ENCODE measurements at places on chromosomes 12 and 14. TPM values are rescaled to one million over a fixed set of nuclear protein-coding genes. Genes with fewer than 3 reads are reported as not detected.

Gene CLEC4D
- total RNA-seq = not detected

Gene TUBA1B
- total RNA-seq = 451 TPM

Gene ASPG
- 0.79 TPM for total RNA-seq

Gene RAD51AP1
- 5.4 TPM for total RNA-seq

Gene SIX6
- total RNA-seq = not detected

Gene PROX2
- total RNA-seq = not detected

Gene ALG10B
- total RNA-seq = 2.9 TPM

Gene MLF2
- 212 TPM for total RNA-seq

Gene RDH12
- not detected for total RNA-seq

Gene RBP5
- 0.39 TPM for total RNA-seq

Gene A2M
- total RNA-seq = not detected

Gene ADGRD1
- not detected for total RNA-seq

Gene PMCH
- not detected for total RNA-seq

Gene KLHL42
- 31.0 TPM for total RNA-seq

Gene C3AR1
- not detected for total RNA-seq

Gene PARP11
- 11.1 TPM for total RNA-seq

Gene ASIC1
- 0.65 TPM for total RNA-seq

Gene OR4K13
- not detected for total RNA-seq

Gene GPX2
- not detected for total RNA-seq

Gene RAN
- 403 TPM for total RNA-seq

Gene MIP
- total RNA-seq = not detected

Gene MYF6
- total RNA-seq = not detected

Gene REP15
- 0.65 TPM for total RNA-seq

Gene PLBD2
- 31.0 TPM for total RNA-seq

Gene FZD10
- not detected for total RNA-seq

Gene RILPL1
- 12.3 TPM for total RNA-seq

Gene GSC
- 3.0 TPM for total RNA-seq

Gene BBOF1
- 10.6 TPM for total RNA-seq

Gene CACNA1C
- total RNA-seq = 2.2 TPM

Gene KSR2
- total RNA-seq = under 0.01 TPM

Gene ZC2HC1C
- under 0.01 TPM for total RNA-seq

Gene AVPR1A
- 0.39 TPM for total RNA-seq

Gene HEBP1
- 11.7 TPM for total RNA-seq

Gene DIO3
- total RNA-seq = 2.6 TPM

Gene GPR84
- not detected for total RNA-seq

Gene RTN1
- total RNA-seq = not detected

Gene HHIPL1
- total RNA-seq = 7.5 TPM

Gene TWF1
- 47.9 TPM for total RNA-seq

All from placental epithelial cell (primary cell).